Erythroblast (primary cell): ENCODE measurements at places on chromosomes 5 and 9.

- DNase-seq: no peak
Observed at GRCh38 chr5:2748179-2748860, 3.2 kb downstream of the IRX2 start.

DNA sequence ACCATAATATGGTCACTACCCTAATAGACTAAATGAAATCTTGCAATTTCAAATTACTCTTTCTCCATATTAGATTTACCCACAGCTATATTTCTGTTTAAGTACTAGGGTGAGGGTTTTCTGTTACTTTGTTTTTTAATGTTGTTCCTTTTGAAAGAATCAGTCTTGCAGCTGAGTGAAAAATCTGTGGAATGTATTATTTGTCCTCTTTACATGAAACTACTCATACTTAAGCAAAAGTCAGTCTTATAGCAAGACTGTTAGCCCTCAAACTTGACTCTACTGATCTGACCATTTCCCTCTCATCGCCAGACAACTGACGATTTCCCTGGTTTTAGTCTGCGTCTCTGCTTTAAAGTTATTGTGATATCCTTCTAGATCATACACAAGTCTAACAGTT lies 84.0 kb downstream of the PIK3R1 start:
- DNase-seq: no peak

- no peak for DNase-seq
Observed at GRCh38 chr5:7080501-7080900, 315.4 kb upstream of the ADCY2 start.

GRCh38 chr9:137247135-137247915 lies 3.8 kb upstream of the STPG3 start:
- no peak for DNase-seq

- DNase-seq: no peak
Observed at GRCh38 chr9:7861086-7861485, 61.5 kb upstream of the DMAC1 start.
